ENCODE measurements at places on chromosomes 16 and 17.

DNA sequence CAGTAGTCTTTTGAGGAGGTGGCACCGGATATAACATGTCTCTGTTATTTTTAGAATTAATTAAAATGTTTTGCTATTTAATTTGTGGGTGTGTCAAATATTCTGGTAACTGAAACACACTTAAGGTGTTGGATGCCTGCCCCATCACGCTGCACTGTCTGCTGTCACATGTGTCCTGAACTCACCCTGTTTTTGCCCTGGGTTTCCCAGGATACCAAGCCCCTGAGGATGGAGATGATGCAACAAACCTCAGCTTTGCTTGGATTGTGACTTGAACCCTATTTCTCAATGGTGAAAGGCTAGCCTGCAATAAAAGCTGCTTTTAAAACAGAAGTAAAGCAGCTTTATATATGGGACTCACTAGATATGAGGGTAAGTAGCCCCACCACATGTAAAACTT lies 11.5 kb upstream of the DUSP14 start:
- no peak for DNase-seq

DNA sequence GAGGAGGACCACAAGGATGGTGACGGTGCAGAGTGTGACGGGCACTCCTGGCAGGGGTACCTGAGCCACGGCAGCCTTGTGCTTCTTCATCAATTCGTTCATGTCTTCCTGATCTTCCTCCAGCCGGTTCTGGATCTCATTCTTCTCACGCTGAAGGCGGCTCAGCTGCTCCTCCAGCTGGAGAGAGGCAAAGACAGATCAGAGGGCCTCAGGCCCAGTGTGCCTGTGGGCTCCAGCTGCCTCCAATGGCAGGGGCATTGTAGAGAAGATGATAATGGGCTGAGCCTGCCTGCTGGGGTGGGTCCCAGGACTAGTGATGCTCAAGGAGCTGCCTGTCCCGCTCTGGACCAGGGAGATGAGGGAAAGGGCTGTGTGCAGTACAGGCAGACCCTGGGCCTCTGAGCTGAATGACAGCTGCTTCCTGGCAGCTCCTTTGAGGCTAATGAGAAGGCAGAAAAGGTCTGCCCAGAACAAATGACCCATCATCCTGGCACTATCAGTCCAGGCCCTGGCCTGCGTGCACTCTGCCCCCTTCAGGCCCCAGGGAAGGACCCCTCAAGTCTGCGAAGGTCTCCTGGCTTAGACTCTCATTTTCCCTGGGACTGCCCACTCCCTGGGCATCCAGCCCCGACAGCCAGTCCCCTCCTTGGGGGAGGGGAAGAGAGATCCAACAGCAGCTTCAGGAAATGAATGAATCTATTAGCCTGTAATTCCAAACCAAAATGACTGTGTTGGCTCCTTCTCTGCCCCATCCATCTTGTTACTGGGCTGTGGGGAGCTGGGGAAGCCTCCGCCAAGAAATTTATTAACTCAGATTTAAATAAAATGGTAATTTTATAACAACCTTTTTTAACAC lies 48.0 kb downstream of the PIPOX start:
- DNase-seq = no peak

- DNase-seq = no peak
Measured at GRCh38 chr16:71440669-71441347, 1.0 kb downstream of the TLE7 start.

DNA sequence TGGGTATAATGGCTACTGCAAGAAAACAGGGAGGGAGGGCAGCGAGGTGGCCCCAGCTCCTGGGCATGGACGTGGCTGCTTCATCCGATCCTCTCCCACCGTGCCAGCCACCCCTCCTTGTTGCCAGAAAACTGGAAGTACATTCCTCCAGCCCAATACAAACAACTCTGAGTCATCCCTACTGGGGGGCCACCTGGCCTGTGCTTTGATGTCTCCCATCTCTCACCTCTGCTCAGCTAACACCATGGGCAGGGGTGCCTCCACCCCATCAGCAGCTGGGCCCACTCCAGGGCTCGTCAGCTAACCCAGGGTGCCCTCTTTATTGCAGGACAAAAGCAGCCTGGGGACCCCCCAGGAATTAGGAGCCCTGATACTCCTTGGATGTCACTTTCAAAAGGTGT lies 2.0 kb downstream of the RHBDF2 start:
- no peak for DNase-seq

GRCh38 chr17:28041844-28042656 lies 427 bp upstream of the NLK start:
- no peak for DNase-seq

- no peak for DNase-seq
Measured at GRCh38 chr17:19412984-19413383, 2.0 kb downstream of the RNF112 start.

GRCh38 chr16:3470723-3471122 lies 24.6 kb downstream of the C16orf90 start:
- no peak for DNase-seq

DNA sequence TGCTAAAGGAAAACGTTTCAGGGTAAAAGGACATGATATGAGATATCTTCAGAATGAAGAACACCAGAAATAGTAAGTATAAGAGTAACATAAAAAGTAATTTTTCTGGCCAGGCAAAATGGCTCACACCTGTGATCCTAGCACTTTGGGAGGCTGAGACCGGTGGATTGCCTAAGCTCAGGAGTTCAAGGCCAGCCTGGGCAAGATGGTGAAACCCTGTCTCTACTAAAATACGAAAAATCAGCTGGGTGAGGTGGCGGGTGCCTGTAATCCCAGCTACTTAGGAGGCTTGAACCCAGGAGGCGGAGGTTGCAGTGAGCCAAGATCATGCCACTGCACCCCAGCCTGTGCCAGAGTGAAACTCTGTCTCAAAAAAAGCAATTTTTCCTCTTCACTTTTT lies 56.6 kb upstream of the NFAT5 start:
- no peak for DNase-seq

GRCh38 chr17:61072648-61073047 lies 327.0 kb upstream of the TBX2 start:
- no peak for DNase-seq

DNA sequence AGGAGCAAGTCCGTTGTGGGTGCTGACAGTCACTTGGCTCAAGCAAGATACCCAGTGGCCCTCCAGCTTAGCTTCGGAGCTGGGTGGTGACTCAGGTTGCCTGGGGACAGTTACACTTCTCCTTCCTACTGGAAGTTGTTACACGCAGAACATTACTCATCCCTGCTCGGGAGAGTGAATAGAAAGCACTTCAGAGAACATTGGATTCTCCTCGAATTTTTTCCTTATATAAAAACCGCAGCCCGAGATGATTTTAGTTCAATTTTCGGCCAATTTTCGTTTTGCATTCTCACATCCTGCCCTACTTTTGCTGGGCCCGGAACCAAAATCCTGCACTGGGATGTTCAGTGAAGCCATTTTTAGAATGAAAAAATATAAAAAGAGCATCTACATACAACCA lies 99.7 kb downstream of the ELAC2 start:
- DNase-seq = no peak

GRCh38 chr16:29744541-29745101 lies 1.2 kb downstream of the C16orf54 start:
- peak; percentile 25 for DNase-seq

DNA sequence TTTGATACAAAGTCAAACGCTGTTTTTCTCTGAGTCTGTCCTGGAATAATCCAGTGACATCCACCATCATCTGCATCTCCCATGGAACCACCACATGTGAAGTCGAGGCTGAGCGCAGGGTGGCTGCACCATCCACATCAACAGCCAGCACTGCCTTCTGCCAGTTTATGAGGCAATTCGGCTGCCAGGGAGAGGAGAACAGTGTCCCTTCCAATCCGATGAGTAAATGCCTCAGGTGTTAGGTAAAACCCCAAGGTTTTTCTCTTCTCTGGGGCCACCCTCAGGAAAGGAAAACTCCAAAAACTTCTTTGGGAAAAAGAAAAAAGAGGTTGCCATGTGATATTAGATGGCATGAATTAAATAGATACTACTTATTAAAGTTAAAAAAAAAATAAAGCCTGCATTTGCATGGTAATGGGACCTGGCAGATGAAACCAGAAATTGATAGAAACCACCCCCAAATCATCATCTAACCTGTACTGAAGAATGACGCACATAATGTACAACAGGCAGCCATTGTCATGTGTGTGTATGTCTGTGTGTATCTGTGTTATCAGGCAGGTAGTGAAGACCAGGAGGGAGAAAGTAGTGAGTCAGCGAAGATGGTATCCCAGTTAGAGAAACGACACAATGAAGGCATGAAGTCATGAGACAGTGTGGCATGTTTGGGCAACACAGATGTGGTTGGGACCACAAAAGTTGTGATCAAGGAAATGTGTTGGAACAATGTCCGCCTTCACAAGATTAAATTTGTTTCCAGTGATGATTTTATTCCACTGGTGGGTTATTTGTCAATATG lies 478.7 kb downstream of the CDH13 start:
- DNase-seq = no peak
